ENCODE measurements at places on chromosomes 7 and 10. TPM values are rescaled to one million over a fixed set of nuclear protein-coding genes. Genes with fewer than 3 reads are reported as not detected.

Gene VENTX
- total RNA-seq, result 0.12 TPM

Gene FAM13C
- total RNA-seq, result 2.1 TPM

Gene WIPF3
- 1.2 TPM for total RNA-seq

Gene SPACDR
- total RNA-seq, result 0.24 TPM

Gene CABCOCO1
- not detected for total RNA-seq

Gene TIAL1
- total RNA-seq, result 90.8 TPM

Gene CPED1
- 0.76 TPM for total RNA-seq

Gene JCAD
- 2.3 TPM for total RNA-seq

Gene FAM3C
- 36.7 TPM for total RNA-seq

Gene PNLIPRP1
- not detected for total RNA-seq

Gene EFCAB10
- total RNA-seq, result 0.20 TPM

Gene TLX1
- total RNA-seq, result not detected

Gene KAT6B
- total RNA-seq, result 17.3 TPM

Gene ZNF735
- not detected for total RNA-seq

Gene IGFBP3
- total RNA-seq, result 7.9 TPM

Gene ATG9B
- total RNA-seq, result 16.7 TPM

Gene PNLIP
- not detected for total RNA-seq

Gene MSS51
- total RNA-seq, result 1.2 TPM

Gene TEX47
- not detected for total RNA-seq

Gene SRPK2
- 31.6 TPM for total RNA-seq

Gene TRIM4
- 13.9 TPM for total RNA-seq

Gene ELFN1
- 0.68 TPM for total RNA-seq

Gene SFRP4
- not detected for total RNA-seq

Gene TUBB8
- total RNA-seq, result not detected

Gene SLC29A4
- 0.48 TPM for total RNA-seq

Gene EBLN1
- not detected for total RNA-seq

Gene ADAMTS14
- 0.64 TPM for total RNA-seq

Gene COX15
- 28.5 TPM for total RNA-seq

Gene CACNA2D1
- total RNA-seq, result 2.2 TPM

Data from esophagus mucosa (tissue), 1 donor.